ENCODE measurements at places on chromosomes 4 and X.

DNA sequence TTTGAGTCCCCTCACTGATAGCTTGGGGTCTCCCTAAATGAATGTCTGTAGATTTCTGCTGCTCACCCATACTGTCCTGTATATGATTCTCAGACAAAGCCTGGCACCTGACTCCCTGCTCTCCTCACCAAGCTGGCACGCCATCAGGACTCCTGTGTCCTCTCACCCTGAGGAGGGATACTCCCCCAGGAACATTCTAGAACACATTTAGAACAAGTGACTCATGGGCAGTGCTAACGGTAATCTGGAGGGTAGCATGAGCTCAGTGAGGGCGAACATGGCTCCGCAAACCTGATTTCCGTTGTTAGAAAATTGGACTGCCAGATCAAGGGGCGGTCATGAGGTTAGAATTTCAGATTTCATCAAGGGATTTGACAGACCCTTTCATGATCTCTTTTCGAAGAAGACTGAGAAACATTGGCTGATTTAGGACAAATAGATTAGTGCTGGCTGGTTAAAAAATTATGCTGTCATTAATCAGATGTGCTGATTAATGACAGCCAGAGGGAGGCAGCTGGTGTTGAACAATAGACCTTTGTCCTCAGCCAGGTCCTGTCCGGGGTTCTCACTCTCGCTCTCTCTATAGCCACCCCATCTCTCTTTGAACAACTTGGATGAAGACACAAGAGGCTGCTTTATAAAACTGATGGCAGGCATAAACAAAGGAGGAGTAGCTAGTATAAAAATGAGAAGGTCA lies 244.3 kb downstream of the PTTG2 start:
- no peak for DNase-seq

- DNase-seq, result no peak
These were observed 80.5 kb downstream of the HNRNPD start for GRCh38 chr4:82293304-82293703.

DNA sequence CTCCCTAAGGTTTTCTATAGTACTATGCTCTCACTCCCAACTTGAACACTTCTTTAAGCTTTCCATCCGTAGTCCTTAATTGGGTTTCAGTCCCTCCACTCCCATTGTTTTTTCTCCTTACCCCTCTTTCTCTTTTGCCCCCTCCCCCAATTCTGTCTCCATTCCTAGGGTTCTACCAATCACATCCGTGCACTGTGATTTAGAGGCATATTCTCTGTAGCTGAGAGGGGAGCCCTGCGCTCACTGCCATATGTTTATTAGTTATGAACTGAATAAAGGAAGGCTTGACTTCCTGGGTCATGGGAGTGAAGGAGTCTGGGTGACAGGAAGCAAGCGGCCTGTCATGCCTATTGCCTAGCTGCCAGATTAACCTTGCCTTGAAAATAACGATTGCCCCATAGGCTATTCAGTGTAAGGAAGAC lies 471 bp downstream of the MCTS1 start:
- DNase-seq, result no peak

- DNase-seq, result no peak
These were observed 9.1 kb downstream of the KLB start for GRCh38 chr4:39415678-39416283.
